ENCODE measurements at places on chromosomes 12 and 14.

- DNase-seq = no peak
These were observed 344.6 kb downstream of the ETNK1 start for GRCh38 chr12:22969521-22969920.

GRCh38 chr12:58470266-58471010 lies 449.9 kb downstream of the LRIG3 start:
- DNase-seq = no peak

GRCh38 chr12:70487440-70487839 lies 121.3 kb downstream of the KCNMB4 start:
- DNase-seq = no peak

GRCh38 chr12:3202734-3203446 lies 125.7 kb downstream of the TSPAN9 start:
- no peak for DNase-seq

DNA sequence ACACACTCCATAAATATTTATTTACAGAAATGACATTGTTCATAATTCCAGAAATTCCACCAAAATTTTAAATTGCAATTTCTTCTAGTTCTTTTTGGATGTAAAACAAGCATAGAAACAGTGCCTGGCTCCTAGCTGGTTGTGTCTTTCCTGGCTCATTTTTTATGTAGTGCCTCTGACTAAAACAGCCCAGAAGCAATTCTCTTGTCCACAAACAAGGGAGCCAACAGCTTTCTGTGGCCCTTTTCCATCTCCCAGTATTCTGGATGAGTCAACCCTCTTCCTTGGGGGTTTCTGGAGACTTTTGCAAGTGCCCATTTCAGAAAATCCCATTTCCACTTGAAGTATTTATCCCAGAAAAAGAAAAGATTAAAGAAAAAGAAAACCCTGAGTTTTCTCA lies 141.4 kb downstream of the PHLDA1 start:
- no peak for DNase-seq

DNA sequence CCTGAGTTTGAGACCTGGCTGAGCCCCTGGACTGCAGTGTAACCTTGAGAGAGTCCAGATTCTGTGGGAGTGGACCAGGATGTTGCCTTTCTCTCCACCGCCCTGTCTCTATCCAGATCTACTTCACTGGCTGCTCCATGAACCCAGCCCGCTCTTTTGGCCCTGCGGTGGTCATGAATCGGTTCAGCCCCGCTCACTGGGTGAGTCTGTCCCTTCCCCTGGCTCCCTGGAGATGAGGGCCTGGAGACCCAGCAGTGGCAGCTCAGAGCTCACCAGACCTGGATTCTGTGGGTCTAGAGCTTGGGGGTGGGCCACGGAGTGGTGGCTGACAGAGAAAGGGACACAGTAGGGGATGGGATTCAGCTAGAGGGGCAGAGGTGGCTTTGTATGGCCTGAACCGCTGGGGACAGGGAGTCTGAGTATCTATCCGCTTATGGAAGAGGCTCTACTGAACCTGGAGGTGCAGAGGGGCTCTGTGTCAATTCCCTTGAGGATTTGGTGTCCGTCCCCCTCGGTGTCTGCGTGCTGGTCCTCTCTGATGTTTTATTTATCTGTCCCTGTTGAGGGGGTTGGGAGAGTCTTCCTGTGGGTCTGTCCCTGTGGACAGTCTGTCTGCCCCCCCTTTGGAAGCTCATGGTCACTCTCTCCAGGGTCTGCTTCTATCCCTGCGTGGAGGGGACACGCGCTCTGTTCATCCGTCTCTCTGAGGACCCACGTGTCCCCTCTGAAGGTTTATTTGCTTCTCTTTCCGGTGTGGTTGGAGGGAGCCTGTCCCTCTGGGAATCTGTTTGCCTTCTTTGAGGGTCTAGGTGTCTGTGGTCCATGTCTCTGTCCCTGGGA lies 2.5 kb downstream of the AQP5 start:
- no peak for DNase-seq

DNA sequence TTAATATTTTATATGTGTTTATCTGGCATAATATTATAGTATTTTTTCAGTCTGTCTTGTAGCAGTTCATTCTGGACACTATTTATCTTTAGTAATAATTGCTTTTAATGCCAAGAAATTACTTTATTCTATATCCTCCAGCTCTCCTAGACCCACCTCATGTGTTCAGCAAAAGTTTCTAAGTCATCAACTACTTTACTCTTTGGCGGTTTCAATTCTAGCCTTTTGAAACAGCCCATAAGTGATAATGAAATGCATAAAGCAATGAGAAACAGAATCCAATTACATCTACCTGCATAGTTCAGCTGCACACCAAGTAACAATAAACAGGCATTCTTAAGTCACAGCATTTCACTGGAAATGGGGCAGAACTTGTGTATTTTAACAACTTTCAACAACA lies 225.5 kb downstream of the SLC25A21 start:
- no peak for DNase-seq

Measured in GM04504 (cell line).